ENCODE measurements at places on chromosomes 4 and X. TPM values are rescaled to one million over a fixed set of nuclear protein-coding genes. Genes with fewer than 3 reads are reported as not detected.

GRCh38 chr4:84952004-84952403 is 14.5 kb downstream of the WDFY3 start:
- DNase-seq, result no peak

DNA sequence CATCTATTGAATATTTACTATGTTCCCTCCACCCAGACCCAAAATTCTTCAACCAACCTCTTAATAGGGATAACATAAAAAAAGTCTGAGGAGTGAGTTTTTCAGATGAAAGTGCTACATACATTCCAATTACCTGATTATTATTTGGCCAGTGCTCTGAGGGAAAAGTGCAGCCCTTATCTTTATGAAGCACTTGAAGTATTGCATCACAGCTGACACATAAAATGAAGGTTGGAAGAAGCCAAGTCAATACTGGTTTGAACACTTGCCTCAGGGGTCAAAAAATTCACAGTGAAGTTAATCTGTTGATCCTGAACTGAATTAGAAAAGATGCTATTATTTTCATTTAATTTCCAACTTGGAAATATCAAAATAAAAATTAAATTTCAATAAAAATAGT is 498.9 kb downstream of the INPP4B start:
- no peak for DNase-seq

DNA sequence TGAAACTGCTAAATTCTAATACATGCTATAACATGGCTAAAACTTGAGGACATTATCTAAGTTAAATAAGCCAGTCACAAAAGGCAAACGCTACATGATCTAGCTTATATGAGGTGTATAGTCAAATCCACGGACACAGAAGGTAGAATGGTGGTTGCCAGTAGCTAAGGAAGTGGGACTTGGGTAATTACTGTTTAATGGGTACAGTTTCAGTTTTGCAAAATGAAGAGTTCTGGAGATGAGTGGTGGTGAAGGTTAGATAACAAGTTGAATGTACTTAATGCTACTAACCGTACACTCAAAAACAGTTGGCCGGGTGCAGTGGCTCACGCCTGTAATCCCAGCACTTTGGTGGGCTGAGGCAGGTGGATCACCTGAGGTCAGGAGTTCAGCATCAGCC is 644.5 kb upstream of the DIPK2B start:
- no peak for DNase-seq

- DNase-seq, result no peak
Observed at GRCh38 chr4:38223306-38223705, 263.1 kb downstream of the PTTG2 start.

GRCh38 chr4:138891631-138892031 is 124.0 kb upstream of the NOCT start:
- DNase-seq, result no peak

GRCh38 chrX:133980832-133981588 is 4.4 kb downstream of the GPC3 start:
- DNase-seq, result no peak

GRCh38 chr4:57424232-57424897 is 314.2 kb upstream of the IGFBP7 start:
- DNase-seq, result no peak

DNA sequence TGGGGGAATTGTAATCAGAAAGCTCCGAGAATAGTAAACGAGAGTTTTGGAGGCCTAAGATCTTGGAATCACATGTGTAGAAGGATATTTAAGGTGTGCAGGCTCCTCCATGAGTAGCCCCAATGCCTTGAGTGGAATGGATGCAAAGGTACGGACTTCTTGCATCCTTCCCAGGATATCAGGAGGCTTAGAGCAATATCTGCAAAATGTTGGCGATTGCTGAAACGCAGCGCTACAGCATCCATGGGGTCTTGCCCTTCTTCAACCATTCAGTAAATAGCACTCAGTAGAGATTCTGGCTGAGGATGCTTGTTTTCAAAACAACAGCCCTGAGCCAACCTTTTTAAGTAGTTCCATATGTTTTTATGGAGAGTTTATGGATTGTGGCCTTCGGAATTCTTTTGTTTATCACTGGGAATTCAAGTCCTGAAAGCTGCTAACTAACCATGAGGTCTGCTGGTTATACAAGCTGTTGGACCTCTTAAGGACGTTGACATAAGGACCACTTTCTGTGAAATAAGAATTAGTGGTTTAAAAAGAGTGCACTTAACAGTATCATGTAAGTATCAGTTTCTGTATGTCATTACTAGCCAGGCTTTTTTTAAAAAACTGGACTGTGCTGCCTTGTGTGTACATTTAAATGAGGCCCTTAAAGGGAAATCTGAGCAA is 228.8 kb upstream of the PGRMC2 start:
- peak; percentile 43 for DNase-seq

The PGAM4 gene
- total RNA-seq, result not detected

The CRLF2 gene
- total RNA-seq, result 1.6 TPM

The NPY1R gene
- 32.9 TPM for total RNA-seq

The COL4A6 gene
- 3.3 TPM for total RNA-seq

The GPR50 gene
- not detected for total RNA-seq

The BEX1 gene
- 5.4 TPM for total RNA-seq

The VCX3B gene
- total RNA-seq, result 0.38 TPM

The HMGN5 gene
- 5.6 TPM for total RNA-seq
